ENCODE measurements at places on chromosomes 12 and 14.

- DNase-seq = no peak
Observed at GRCh38 chr12:96054244-96054610, 18.8 kb upstream of the LTA4H start.

GRCh38 chr12:55847603-55848291, 5.0 kb upstream of the MMP19 start:
- DNase-seq = no peak

DNA sequence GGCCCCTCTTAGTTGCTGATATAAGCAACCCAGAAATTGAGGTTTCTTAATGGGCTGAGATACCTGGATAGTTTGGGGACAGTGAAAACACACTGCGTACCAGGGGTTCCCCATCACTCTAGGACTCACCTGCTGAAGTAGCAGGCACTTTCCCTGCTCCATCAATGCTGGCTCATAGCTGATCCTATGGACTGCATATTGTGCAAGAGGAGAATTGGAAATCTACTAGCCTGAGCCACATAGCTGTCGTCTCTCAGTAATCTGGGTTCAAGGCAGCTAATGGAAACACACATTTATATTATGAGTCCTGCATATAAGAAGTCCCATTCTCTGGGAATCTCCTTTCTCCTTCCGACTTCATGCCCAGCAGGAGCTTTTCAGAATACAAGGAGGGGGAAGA, 7.3 kb upstream of the DUSP6 start:
- no peak for DNase-seq

- no peak for DNase-seq
Observed at GRCh38 chr12:115394496-115395220, 710.7 kb upstream of the TBX3 start.

- no peak for DNase-seq
Observed at GRCh38 chr14:65922142-65922541, 509.6 kb downstream of the FUT8 start.

GRCh38 chr14:33307691-33308251, 369.1 kb downstream of the NPAS3 start:
- DNase-seq = no peak

- DNase-seq = no peak
Observed at GRCh38 chr12:16228067-16228466, 49.4 kb downstream of the SLC15A5 start.

GRCh38 chr12:109831929-109832328, 1.3 kb downstream of the TRPV4 start:
- no peak for DNase-seq

- no peak for DNase-seq
Observed at GRCh38 chr14:101687756-101688546, 73.6 kb upstream of the PPP2R5C start.

- no peak for DNase-seq
Observed at GRCh38 chr14:85531141-85531586, 1.2 kb downstream of the FLRT2 start.

DNA sequence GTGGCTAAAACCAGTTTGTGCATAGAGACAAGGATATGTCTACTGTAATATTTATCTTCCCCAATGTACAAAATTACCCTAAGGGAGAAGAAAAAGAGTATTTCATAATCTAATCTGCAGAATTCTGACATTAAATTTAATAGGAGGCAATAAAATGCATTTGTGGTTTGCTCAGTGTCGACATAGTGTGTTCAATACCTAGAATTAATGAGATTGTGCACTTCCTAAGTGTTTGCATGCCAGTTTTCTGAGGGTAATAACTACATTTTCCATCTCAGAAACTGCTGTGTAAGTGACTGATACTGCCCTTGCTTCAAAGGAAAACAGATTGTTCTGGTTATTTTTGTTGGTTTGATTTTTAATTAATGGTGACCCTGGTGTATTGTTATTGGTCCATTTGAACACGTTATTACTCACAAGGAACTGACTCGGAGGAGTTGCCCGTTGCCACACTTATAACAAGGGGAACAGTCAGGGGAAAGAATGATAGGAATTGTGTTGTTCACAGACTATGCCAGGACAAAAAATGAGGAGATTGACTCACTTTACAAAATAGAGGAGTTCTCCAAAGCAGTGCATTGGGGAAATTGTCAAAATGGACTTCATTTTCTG, 960.3 kb upstream of the TMEM132C start:
- DNase-seq = no peak

GRCh38 chr12:71011261-71011660, 90.7 kb upstream of the PTPRR start:
- no peak for DNase-seq

GRCh38 chr14:90235179-90235976, 21.0 kb upstream of the PSMC1 start:
- peak; percentile 53 for DNase-seq

DNA sequence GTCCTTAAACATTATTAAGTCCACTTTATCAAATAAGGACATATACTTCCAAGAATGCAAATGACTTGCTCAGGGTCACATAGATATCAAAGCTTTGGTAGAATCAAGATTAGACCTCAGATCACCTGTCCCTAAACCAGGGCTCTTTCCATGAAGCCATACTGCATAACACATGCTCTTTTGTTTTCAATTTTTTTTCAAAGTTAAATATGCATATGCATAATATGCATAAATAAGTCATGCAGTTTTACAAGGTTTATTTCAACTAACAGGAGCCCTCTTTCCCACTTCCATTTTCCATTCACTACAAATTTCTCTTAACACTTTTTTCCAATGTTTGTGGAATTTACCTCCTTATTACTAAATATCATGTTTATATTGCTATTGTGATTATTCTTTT, 53.1 kb downstream of the SIX1 start:
- no peak for DNase-seq

- DNase-seq = no peak
Observed at GRCh38 chr14:58822856-58823255, 185.1 kb downstream of the DACT1 start.

DNA sequence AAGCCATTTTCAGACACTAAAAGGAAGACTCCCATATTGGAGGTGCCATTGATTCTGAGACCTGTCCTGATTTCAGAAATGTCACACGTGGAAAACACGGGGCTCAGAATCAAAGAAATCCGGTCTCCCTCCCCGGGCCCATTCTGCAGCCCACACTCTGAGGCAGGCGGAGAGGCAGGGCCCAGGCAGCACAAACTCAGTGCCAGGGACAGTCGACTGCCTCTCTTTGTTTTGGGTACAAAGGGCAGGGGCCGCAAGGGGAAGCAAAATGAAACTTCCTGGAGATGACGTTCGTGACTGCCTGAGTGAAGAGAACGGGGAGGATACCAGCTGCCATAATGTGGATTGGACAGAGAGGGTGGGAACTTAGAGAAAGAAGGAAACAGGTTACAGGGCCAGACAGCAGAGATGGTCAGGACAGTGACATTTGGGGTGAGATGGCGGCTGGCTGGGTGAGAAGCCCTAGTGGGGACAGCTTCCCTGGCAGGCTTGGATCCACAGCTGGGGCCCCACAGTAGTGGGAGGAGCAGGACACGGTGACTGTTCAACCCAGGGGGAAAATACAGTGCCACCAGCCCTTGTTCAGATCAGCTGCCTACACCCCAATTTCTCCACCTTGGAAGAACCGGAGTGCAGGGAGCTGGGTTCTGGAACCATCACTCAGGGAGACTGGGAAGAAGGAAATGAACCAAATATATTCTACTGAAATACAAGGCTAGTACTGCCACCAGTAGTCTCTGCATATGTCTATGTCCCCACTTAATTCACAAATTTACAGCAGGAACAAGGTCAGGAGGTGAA, 8.1 kb downstream of the GAPDH start:
- no peak for DNase-seq

GRCh38 chr14:79693935-79694334, 517.4 kb downstream of the DIO2 start:
- DNase-seq = no peak

DNA sequence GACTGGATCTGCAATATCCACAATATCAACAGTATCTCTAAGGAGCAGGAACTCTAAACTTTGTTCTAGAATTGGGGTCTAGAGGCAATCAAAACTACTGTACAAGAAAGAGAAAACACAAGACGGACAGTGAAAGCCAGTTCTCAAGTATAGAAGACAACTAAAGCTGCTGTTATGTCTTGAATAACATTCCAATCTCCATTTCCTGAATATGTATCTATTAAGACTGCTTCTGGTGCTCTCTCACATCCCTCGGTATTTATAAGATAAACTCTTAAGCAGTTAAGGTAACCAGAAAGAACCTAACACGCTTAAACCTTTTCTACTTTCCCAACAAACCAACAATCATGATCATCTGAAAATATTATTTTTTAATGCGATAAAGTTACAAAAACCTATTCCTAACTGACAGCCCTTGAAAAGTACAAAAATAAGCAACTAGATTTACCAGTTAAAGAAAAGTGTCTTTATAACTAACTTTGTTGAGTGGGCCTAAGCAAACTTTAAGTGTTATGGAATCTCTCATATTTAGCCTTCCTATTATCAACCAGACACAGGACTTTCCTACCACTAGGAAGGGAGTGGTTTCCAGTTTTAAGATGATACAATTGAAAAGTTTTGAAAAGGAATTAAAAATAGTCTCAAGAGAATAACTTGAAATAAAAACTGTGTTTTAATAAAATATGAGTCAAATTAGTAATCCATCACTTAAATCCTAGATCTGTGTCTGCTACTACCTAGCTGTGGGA, 30.7 kb downstream of the NUMB start:
- DNase-seq = no peak

- DNase-seq = no peak
Observed at GRCh38 chr14:68779761-68780323, 13.0 kb downstream of the ZFP36L1 start.

GRCh38 chr12:109247831-109248654, 61.0 kb downstream of the FOXN4 start:
- no peak for DNase-seq

- DNase-seq = no peak
Observed at GRCh38 chr14:36451310-36452065, 68.5 kb downstream of the NKX2-1 start.

GRCh38 chr14:72522847-72523246, 371.1 kb downstream of the DPF3 start:
- no peak for DNase-seq

DNA sequence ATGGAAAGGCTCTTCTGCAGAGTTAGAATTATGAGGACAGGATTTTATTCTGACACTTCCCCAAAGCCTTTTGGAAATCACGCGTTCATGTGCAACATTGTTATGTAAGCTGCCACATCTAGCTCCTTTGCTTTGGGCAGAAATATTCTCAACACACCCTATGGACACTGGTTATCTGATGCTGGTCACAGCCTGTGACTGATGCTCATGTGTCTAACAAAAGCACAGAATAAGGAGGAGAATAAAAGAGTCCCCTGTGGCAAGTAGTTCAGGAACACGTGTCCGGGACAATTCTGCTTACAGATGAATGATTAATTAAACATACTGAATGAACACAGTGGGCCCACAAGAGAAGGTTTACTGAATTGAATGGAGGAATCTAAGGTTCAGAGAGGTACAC, 22.1 kb downstream of the FOXN3 start:
- no peak for DNase-seq

DNA sequence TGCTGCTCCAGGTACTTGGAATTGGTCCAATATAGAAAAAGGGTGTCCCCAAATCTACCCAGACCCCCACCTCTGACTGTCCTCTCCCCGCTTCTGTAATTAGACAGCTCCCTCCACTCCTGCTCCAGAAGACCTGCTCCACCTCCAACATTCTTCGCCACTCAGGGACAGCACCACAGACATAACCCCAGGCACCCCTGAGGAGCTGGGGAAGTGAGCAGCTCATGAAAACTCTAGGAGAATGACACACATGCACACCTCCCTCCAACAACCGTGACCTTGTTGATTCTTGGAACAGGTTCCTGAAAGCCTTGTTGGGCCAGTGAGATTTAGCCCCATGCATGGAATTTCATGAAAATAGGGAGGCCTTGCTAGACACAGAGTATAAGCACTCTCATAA, 8.2 kb downstream of the KRT4 start:
- no peak for DNase-seq

DNA sequence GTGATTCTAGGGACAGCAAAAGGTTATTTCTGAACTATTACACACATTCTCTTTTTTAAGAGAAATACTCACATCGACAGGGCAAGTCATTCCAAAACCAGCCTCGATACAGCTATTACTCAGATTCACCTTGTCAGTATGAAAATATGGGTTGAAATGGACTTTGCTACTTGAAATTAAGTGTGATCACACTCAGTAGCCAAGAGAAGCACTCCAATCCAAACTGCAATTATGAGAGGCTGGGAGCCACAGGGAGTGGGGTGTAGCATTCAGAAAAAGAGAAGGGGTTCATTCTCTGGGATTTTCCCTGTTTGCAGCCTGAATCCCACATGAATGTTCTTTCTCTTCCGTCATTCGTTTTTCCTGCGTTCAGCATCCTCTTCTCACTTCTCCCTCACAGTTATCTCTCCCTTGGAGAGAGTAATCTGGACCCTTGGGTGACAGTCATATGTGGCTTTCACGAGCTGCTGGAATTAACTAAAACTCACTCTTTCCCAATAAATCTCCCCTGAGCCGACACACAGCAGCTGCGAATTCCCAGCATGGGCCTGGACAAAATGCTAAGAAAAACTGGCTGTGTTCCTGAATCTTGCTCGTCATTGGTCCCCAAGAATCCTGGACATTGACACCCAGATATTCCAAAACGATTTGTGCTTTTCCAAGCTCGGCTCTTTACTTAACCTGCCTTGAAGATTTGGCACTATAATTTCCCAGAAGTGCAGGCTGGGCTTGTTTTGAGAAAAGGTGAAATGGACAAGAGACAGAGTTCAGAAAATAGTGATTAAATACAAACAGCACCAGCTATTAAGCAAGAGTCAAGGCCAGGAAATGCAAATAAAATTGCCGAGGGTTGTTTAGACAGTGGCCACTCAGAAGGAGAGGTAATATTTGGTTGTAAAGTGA, 199.5 kb upstream of the PLEKHG7 start:
- DNase-seq = no peak

- no peak for DNase-seq
Observed at GRCh38 chr14:92625213-92625612, 111.6 kb downstream of the RIN3 start.

GRCh38 chr14:99576304-99576703, 27.7 kb downstream of the CCDC85C start:
- no peak for DNase-seq

- no peak for DNase-seq
Observed at GRCh38 chr12:1594006-1594260, 448 bp downstream of the FBXL14 start.

- no peak for DNase-seq
Observed at GRCh38 chr12:26845057-26845666, 12.2 kb upstream of the ITPR2 start.

DNA sequence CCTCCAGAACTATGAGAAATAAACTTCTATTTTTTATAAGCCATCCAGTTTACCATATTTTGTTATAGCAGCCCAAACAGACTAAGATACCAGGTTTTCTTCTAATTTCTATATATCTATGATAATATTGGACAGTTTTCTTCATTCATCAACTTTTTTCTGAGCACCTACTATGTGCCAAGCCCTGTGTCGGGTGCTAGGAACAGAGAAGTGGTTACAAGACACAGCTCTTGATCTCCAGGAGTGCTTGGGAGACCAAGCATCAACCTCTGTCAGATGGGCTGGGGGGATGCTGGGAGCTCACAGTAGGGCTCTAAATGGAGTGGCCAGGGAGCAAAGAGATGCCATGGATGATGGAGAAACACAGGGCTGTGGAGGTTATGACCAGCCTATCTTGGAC, 2.9 kb upstream of the WSCD2 start:
- no peak for DNase-seq

GRCh38 chr12:38350342-38351174, 34.0 kb downstream of the ALG10B start:
- DNase-seq = no peak

- DNase-seq = no peak
Observed at GRCh38 chr12:13002301-13003097, 2.4 kb upstream of the HEBP1 start.

- no peak for DNase-seq
Observed at GRCh38 chr14:92430686-92431085, 82.9 kb upstream of the RIN3 start.

- DNase-seq = no peak
Observed at GRCh38 chr14:64541261-64541971, 875 bp downstream of the HSPA2 start.

Data from stimulated activated CD4-positive, alpha-beta T cell treated with anti-CD3 and anti-CD28 coated beads, Interleukin-1b, Interleukin-23, amount 100 ng/mL, for 1 hour (primary cell).